ENCODE measurements at places on chromosomes 7 and 10.

DNA sequence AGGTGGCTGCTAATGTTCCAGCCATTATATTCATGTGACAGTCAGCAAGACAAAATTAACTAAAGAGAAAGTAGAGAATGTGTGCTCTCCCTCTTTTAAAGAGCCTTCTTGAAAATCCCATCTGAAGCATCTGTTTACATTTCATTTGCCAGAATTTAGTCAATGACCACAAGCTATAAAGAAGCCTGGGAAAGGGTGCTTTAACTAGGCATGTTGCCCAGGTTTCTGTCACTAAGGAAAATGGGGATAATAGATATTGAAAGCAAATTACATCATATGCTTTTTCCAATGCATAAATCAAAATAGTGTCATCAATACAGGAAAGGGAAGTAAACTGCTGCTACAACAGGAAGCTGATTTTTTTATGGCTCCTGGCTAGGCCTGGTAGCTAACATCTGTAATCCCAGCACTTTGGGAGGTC lies 67.7 kb downstream of the ELAPOR2 start:
- DNase-seq = no peak

DNA sequence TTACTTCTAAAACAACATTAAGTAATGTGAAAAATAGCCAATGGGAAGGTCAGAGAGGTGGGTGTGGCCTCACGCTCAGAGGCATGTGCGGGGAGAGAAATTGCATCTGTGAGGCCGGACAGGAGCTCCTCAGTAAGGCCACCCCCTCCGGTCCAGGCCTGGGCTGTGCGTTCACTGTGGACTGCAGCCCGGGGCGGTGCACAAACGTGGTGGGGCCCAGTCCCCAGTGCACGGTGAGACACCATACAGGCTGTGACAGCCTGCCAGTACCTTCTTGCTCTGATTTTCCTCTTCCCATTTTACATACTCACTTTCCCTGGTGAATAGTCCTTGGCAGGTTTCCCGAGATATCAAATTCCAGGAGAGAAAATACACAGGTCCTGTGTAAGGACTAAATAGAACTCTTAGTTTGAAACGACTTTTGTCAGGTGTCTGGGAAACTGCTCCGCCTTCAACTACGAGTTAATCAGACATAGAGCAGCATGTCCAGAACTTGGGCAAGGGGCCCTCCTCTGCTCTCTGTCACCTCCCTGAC lies 174.1 kb upstream of the MKI67 start:
- DNase-seq = no peak

GRCh38 chr10:95873651-95874050 lies 34.1 kb upstream of the CC2D2B start:
- DNase-seq = no peak

DNA sequence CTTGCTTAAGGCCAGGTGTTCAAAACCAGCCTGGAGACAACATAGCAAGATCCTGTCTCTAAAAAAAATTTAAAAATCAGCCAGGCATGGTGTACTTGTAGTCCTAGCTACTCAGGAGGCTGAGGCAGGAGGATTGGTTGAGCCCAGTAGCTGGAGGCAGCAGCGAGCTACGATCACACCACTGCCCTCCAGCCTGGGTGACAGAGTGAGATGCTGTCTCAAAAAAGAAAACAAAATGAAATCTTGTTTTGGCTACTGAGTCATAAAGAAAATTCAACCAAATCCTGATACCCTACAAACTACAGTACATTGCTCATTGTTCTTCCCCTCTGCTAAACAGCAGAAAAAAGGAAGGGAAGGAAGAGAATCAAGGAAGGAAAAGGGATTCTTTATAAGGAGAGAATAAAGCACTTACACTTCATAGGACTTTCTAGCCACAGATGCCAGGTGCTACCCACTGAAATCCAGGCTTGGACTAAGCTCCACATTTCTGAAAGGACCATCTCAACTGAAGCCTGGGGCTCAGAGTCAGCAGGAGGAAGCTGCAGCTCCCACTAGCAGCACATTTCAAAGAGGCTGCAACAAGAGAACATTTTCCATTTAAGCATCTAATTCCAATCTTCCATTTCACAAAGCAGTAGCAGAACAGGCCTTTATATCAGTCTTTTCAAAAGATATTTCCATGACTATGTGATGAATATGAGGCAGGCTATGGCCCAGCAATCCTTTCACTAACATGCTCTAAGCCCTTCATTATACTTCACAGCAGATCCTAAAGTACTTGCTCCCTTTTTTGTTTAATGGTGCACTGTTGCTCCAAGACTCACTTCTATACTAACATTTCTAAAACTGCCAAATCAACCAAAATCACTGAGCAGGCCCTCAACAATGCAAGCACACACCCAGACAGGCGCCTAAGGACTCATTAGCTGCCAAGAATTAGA lies 13.5 kb downstream of the TNPO3 start:
- no peak for DNase-seq

- no peak for DNase-seq
Observed at GRCh38 chr7:141014125-141014523, 628 bp downstream of the MRPS33 start.

DNA sequence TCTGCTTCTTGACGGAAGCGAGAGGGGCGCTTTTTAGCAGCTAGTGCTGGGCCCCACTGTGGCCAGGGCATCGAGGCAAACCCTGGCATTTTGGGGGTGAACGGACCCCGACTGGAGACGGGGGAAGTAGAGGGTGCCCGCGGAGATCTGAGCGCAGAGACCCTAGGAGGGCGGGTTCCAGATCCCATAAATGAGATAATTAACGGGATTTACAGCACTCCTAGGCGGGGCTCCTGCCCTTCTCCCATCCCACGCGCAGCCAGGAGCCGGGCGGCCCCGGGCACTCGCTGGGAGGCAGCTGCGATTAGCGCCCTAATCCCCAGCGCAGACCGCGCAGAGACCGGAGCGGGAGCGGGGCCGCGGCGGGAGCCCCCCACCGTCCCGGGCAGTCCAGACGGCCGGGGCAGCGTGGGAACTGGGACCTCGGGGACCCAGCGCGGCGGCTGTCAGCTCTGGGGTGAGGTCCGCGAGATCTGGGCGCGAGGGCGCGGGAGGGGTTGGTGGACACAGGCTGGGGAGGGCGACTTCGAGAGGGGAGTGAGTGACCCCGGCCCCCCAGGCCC lies 735 bp downstream of the JCAD start:
- no peak for DNase-seq

- no peak for DNase-seq
Observed at GRCh38 chr10:13340626-13341376, 7.3 kb downstream of the SEPHS1 start.

- no peak for DNase-seq
Observed at GRCh38 chr10:60444494-60445064, 54.9 kb upstream of the ANK3 start.

GRCh38 chr10:4183761-4184261 lies 398.8 kb upstream of the KLF6 start:
- DNase-seq = no peak

DNA sequence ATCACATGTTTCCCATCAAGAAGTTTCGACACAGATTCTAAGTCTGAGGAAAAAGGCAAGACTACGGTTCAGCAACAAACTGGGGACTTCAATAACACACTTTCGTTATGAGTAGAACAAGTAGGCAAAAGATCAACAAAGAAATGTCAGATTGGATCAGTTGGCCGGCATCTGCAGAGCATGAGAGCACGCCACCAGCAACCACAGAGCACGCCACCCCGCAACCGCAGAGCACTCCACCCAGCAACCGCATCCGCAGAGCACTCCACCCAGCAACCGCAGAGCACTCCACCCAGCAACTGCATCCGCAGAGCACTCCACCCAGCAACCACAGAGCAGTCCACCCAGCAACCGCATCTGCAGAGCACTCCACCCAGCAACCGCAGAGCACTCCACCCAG lies 89.7 kb upstream of the FAM20C start:
- no peak for DNase-seq

- DNase-seq = no peak
Observed at GRCh38 chr10:96695366-96695765, 24.9 kb downstream of the PIK3AP1 start.

- no peak for DNase-seq
Observed at GRCh38 chr10:31359979-31360378, 41.0 kb downstream of the ZEB1 start.

- DNase-seq = no peak
Observed at GRCh38 chr10:95831076-95831475, 75.1 kb downstream of the ENTPD1 start.
